ENCODE measurements at places on chromosomes 5 and 9.

- no peak for DNase-seq
Measured at GRCh38 chr9:16356196-16356765, 514.2 kb downstream of the BNC2 start.

DNA sequence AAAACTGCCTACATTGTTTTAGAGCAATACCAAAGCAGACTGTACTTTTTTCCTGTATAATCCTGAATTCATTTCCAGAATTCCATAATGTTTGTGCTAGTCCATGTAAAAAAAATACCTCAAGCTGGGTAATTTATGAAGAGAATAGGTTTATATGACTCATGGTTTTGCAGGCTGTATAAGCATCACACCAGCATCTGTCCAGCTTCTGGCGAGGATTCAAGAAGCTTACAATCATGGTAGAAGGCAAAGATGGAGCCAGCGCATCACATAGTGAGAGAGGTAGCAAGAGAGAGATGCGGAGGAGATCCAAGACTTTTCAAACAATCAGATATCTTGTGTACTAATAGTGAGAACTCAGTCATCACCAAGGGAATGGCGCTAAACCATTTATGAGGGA is 280.3 kb upstream of the CDH9 start:
- no peak for DNase-seq

GRCh38 chr5:157603333-157604190 is 28.0 kb upstream of the ADAM19 start:
- peak; percentile 54 for DNase-seq

DNA sequence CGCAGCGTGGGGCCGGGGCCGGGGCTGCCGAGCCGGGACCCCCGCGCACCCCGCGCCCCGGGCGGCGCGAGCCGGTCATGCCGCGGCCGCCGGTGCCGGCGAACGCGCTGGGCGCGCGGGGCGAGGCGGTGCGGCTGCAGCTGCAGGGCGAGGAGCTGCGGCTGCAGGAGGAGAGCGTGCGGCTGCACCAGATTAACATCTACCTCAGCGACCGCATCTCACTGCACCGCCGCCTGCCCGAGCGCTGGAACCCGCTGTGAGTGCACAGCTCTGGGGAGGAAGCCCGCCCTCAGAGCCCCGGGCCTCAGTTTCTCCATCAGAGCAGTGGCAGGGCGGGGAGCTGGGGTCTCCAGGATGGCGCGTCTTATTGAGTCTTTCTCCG is 335 bp downstream of the GALNT12 start:
- no peak for DNase-seq

- no peak for DNase-seq
Measured at GRCh38 chr5:95798048-95798447, 24.5 kb downstream of the GLRX start.

DNA sequence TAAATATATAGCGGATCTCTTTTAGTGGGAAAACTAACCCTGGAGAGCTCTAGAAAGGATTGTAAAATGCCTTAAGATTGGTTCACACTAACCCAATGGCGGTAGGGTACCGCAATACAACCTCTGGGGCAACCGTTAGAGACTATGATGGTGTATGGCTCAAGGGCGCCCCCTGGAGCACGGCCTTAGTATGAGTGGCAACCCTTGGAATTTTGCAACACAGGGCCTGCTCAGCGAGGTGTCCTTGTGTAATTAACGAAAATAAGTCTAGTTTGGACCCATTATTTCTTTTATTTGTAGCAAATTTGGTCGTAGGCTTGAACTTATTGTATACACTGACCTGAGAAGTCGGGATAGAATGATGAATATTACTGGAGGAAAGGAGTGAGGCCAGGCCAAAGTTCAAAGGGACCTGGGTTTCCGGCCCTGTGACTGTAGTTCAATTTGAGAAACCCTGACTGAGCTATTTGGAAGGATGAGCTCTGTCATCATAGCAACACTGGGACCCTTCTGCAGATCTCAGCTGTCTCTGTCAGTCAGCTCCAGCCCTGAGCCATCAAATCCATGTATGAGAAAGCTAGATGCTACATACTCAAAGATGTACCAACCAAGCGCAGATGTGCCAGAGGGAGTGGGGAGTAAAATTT is 54.8 kb downstream of the CAMK4 start:
- DNase-seq: peak; percentile 77

- DNase-seq: no peak
Measured at GRCh38 chr5:57244331-57244730, 70.5 kb downstream of the GPBP1 start.

- no peak for DNase-seq
Measured at GRCh38 chr5:64595031-64595855, 89.4 kb downstream of the RGS7BP start.

DNA sequence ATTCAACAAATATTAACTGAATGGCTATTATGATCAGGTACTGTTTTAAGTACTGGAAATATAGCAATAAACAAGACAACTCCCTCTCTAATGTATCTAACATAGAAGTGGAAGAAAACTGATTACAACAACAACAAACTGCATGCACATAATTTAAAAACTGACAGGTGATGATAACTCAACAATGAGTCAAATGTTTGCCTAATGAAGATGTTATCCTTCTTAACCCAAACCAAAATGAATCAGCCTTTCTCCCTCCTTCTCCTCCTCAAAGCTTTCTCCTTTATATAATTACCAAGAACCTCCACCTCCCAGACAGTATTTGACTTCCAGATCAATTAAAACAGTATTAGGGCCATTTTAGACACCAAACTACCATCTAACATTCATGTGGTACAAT is 49.3 kb downstream of the RICTOR start:
- no peak for DNase-seq

GRCh38 chr5:144638787-144639186 is 468.1 kb downstream of the KCTD16 start:
- DNase-seq: no peak

- no peak for DNase-seq
Measured at GRCh38 chr5:68134669-68135313, 80.8 kb upstream of the PIK3R1 start.

GRCh38 chr5:120258123-120258522 is 206.0 kb upstream of the PRR16 start:
- no peak for DNase-seq

GRCh38 chr5:107474361-107474715 is 196.4 kb downstream of the EFNA5 start:
- no peak for DNase-seq

DNA sequence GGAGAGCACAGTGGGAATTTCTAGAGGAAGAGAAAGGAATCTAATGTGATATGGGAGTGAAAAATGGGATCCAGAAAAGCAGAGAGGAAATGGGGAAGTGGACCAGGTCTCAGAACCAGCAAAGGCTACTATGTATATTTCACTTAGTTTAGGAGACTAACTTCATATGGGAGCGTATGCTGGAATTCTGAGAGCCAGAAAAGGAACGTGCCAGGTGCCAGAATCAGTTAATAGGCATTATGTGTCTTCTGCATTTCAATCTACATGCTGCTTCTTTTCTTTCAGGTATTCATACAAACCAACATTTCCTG is 28.5 kb upstream of the IFNA14 start:
- no peak for DNase-seq

GRCh38 chr5:33401482-33402390 is 39.0 kb upstream of the TARS1 start:
- DNase-seq: no peak

DNA sequence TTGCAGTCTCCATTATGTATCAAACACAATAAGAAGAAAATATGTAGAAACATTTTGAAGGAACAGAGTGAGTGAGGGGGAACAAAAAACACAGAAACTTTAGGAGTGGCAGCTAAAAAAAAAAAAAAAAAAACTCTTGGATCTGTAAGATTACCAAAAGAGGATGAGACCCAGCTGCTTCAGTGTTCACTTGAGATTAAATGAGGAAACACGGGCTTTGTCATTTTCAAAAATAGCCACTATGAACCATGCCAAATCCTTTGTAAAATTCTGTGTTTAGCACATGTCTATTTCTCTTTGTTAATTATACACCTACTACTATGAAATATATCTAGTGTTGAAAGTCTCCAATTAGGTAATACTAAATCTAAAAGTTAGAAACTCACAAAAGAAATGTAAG is 485.9 kb downstream of the EFNA5 start:
- DNase-seq: no peak

DNA sequence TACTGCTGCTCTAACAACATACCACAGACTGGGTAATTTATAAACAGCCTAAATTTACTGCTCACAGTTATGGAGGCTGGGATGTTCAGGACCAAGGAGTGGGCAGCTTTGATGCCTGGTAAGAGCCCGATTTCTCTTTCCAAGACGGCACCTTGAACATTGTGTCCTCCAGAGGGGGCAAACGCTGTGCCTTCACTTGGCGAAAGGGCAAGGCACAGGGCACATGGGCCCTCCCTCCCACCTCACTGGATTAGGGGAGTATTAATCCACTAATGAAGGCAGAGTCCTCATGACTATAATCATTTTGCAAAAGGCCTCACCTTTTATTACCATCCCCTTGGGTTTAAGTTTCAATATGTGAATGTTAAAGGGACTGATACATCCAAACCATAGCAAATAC is 397.7 kb downstream of the TMEM38B start:
- no peak for DNase-seq

GRCh38 chr5:79518718-79519117 is 4.8 kb upstream of the HOMER1 start:
- DNase-seq: no peak

DNA sequence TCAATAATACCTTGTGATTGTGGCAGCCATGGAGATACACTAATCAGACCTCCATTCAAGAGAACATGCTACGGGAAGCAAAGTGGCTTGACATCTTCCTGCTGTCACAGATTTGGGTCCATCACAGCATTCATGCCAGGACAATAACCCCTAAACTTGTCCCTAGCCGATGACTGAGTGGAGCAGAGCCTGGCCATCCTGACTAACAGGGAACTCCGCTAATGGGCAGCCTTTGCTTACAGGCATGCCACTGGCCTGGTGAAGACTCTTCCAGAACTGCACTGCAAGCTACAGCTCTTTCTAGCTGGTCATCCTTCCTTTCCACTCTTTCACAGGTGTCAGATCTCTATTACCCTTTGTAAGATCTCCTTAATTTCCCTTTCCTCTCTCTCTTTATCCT is 16.0 kb downstream of the FAM174A start:
- no peak for DNase-seq

DNA sequence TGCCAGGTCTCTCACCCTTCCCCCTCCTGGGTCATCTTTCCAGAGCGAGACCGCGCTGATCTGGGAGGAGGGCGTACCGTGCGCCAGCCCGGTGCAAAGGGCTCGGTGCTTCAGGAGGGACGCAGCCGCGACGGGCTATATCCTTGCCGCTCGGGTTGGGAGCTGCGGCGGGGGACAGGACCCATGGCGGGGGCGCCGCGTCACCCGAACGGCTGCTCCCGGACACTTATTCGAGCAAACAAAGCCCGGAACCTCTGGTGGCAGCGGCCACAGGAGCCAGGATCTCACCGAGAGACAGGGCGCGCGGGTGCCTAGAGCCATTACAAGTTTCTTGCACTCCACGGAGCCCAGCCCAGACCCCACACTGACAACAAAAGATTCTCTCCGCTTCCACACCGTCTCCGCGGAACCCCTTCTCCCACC is 1.3 kb downstream of the SEMA6A start:
- DNase-seq: no peak
